AG04450 (cell line): ENCODE measurements at places on chromosomes 4 and X.

GRCh38 chr4:11259837-11260236, 168.9 kb downstream of the HS3ST1 start:
- no peak for DNase-seq

GRCh38 chr4:176475067-176475466, 155.3 kb downstream of the SPCS3 start:
- DNase-seq, result no peak

DNA sequence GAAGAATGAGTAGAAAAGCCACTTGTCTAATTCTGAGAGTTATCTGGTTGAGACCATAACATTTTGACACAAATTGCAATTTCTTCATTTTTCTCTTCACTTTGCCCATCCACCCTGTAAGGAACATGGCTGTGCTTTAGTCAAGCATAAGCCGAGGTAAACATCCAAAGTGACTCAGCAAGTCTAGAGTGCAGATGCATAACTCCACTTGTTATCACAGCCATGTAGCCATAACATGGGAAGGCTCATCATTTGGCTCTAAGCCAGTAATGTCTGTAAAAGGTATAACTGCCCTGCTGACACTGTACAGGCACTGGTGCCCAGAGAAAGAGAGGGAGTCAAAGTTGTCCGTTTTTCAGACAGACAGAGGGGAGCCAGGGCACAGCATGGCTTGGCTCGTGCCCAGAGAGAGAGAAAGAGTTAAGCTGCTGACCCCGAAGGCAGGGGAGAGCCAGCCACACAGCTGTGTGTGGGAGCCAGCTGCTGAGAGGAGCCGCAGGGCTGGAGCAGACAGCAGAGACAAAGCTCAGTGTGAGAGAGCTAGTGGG, 76.9 kb upstream of the EXOC1L start:
- DNase-seq, result peak; percentile 10

DNA sequence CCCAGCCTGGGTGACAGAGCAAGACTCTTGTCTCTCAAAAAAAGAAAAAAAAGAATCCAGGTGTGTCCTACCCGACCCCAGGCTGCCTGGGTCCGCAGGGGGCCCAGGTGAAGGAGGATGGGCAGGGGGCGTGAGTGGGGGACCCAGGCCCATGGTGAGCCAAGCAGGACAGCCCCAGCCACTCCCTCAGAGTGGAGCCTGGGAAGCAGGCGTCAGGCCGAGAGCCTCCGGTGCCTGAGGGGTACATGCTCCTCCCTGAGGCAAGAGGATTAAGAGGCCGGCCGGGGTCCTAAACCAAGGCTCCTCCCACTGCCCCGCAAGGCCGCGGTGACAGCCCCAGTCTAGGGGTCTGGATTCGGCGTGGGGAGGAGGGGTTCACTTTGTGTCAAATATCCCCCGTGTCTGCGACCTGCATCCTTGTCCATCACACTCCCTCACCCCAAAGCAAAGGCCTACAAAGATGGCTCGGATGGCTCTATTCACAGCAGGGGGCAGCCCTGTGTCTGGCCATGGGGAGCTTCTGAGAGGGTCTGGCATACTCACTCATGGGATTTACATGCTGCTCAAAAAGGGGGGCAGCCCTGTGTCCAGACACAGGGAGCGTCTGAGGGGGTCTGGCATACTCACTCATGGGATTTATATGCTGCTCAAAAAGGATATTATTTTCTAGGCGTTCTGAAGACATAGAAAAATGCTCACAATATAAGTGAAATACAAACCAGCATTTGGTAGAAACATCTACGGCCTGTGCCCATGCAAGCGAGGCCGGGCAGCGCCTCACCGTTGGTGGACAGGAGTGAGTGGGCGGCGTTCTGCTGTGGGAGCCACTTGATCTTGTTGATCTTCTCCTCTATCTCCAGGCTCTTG, 94.6 kb downstream of the PPP2R2C start:
- DNase-seq, result no peak

DNA sequence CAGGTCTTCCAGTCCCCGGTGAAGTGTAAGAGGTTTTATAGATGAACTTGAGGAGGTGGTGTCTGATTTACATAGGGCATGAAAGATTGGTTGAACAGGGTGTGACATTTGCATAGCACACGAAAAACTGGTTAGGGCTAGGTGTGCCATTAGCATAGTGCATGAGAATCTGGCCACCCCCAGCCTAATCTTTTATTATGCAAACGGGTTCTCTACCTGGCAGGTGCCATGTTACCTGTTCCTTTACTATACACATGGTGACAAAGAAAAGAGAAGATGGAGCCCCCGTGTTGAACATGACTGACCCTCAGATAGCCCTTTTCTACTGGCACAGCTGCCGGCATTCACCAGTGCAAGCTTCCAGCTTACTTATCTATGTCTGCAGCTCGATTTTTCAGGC, 71.0 kb downstream of the UCHL1 start:
- no peak for DNase-seq

DNA sequence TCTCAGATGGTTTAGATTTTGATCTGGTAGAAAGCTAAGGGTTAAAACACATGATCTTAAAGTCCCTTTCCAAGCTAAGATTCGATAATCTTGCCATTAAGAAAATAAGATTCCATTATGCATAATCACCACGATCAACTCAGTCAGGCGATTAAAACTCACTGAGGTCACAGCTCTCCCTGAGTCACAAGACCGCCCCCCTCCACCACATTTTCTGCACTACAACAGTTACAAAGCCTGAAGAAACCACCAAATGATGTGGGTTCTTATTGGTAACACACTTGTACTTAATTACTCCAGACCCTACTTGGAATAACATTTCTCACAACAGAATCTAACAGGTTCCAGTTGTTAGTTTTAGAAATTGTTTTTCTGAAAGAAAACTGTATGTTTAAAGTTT, 62.8 kb downstream of the SH3KBP1 start:
- DNase-seq, result no peak

GRCh38 chr4:118752551-118752950, 67.4 kb downstream of the METTL14 start:
- DNase-seq, result no peak

DNA sequence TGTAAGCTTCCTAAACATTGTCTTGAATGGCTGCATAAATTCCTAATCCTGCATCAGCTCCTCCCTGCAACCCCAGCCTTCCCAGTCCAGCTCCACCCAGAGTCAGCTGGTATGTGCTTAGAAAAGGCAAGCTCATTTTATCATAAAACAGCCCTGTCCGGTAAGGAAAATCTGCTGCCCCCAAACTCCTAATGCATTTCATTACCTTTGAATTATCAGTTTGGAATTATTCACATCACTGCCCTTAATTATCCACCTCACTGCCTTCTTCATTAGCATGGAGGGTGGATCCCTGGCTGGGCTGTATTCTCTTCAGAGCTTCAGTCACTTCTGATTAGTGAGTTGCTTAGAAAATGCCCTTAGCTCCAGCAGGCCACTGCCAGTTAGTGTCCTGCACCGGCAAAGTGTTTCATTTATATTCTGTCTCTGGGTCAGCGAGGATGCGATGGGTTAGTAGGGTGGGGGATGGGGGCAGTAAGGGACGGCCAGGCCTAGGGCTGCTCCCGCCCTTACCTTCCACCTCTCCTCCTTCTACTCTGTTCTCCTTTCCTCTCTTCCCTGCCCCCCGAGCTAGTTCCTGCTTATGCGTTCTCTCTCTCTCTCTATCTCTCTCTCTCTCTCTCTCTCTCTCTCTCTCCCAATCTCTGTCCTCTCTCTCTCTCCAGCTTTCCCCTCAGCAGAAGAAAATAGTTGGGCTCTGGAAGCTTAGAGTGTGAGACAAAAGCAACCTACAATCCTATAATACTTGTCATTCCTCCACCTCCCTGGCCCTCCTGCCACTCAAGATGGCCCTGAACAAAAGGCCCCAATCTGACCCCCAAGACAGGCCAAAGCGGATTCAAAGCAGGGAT, 174.8 kb upstream of the KLF3 start:
- DNase-seq, result no peak
